ENCODE measurements at places on chromosomes 2 and 18. TPM values are rescaled to one million over a fixed set of nuclear protein-coding genes. Genes with fewer than 3 reads are reported as not detected.

DNA sequence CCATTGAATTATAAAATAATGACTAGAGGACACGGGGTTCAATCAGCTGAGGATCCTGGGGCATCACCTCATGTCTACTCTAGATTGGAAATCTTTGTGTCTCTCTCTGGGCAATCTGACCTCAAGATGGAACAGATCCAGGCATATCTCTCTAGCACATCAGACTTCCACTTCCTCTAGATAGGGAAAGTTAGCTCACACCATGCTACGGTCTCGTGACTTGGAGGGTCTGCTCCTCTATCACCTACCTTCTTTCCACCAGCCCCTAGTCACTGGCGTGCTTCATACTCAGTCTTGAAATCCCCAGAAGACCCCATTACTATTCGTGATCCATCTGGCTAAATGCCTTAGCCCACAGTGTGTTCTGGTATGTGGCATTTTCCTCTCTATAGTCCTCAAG, 148.8 kb downstream of the ANKRD44 start:
- H3K36me3 ChIP-seq = no peaks in the 10 kb centered on the region
- no peak overlapping the region for H3K4me3 ChIP-seq
- H3K27me3 ChIP-seq = no peaks in the 10 kb centered on the region
- H3K27ac ChIP-seq = peak overlapping the region; percentile 90

DNA sequence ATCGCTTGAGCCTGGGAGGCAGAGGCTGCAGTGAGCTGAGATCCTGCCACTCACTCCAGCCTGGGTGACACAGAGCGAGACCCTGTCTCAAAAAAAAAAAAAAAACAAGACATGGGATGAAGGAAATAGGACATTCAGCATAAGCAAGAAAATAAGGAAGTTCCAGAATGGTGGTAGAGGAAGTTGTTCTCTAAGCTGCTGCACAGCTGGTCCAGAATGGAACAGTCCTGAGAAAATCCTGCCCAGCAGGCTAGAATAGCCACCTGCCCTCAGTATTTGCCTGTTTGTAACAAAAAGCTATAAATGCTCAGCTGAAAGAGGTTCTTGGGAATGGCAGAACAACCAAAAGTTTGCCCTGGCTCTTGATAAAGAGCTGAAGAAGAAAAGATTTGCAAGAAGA, 11.1 kb upstream of the MAPRE3 start:
- H3K27ac ChIP-seq = no peak overlapping the region
- H3K4me1 ChIP-seq = no peaks in the 10 kb centered on the region
- DNase-seq = no peak

DNA sequence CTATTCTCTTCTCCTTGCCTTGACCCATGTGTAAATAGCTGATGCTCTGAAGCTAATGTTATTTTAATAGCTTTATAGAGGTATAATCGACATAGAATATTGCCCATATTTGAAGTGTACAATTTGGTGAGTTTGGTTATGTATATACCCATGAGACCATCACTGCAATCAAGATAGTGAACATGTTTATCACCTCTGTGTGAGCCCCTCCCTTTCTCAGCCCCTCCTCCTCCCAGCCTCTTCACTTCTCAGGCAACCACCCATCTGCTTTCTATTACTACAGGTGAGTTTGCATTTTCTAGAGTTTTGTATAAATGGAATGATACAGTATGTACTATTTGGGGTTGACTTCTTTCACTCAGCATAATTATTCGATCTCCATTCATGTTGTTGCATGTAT, 181.1 kb downstream of the INO80D start:
- no peak overlapping the region for H3K4me3 ChIP-seq
- DNase-seq = no peak
- H3K4me1 ChIP-seq = no peaks in the 10 kb centered on the region
- H3K36me3 ChIP-seq = no peaks in the 10 kb centered on the region

DNA sequence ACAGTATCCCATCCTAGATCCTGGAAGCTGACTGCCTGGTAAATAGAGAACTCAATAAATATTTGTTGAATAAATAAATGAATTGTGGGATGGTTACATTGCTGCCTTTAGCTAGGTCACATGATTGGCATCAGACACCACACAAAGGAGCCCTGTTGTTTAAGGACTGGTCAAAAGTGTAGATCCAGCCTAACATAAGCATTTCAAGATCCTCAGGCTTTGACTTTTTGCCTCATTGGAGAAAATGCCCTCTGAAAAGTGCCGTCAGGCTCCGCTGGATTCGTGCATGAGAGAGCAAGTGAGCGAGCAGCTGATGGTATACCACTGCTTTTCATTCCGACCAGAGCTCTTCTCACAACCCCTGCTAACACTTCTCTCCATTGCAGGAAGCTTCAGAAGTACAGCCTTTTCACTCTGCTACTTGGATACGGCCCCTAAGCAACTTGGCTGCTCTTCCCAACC, 1.3 kb upstream of the ZNF24 start:
- DNase-seq = no peak
- peaks cover 32% of the 10 kb centered on the region for H3K4me1 ChIP-seq
- H3K4me3 ChIP-seq = peak overlapping the region; percentile 94

- no peak overlapping the region for H3K27ac ChIP-seq
- DNase-seq = no peak
- no peaks in the 10 kb centered on the region for H3K27me3 ChIP-seq
- H3K36me3 ChIP-seq = no peaks in the 10 kb centered on the region
Measured at GRCh38 chr2:18132697-18133096, 254.2 kb downstream of the KCNS3 start.

DNA sequence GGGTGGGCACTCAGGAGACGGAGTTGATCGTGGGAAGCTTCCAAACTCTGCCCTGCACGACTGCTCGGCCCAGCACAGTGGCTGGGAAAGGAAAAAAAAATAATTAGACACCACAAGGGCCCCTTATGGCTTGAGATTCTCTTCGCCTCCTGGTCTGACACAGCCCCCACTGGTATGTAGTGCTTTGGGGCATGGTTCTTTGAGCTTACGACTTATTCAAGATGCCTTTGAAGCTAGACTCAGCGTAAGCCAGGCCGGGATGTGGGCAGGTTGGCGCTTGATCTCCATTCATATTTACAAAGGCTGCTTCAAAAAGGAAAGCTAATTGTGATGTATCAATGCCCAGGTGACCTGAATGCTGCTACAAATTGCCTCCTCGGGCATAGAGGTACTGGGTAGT, 50.5 kb downstream of the CXCR4 start:
- H3K4me1 ChIP-seq = peaks cover 50% of the 10 kb centered on the region
- no peak overlapping the region for H3K4me3 ChIP-seq
- DNase-seq = no peak
- no peaks in the 10 kb centered on the region for H3K27me3 ChIP-seq
- H3K36me3 ChIP-seq = peaks cover 6% of the 10 kb centered on the region

The AQP12B gene
- not detected for total RNA-seq

The LTBP1 gene
- total RNA-seq = 0.50 TPM

GRCh38 chr2:200962811-200963123, 693 bp downstream of the ORC2 start:
- H3K27me3 ChIP-seq = no peaks in the 10 kb centered on the region
- peak overlapping the region; percentile 97 for H3K4me3 ChIP-seq
- H3K4me1 ChIP-seq = peaks cover 69% of the 10 kb centered on the region
- H3K36me3 ChIP-seq = peaks cover 3% of the 10 kb centered on the region

The GKN2 gene
- not detected for total RNA-seq

DNA sequence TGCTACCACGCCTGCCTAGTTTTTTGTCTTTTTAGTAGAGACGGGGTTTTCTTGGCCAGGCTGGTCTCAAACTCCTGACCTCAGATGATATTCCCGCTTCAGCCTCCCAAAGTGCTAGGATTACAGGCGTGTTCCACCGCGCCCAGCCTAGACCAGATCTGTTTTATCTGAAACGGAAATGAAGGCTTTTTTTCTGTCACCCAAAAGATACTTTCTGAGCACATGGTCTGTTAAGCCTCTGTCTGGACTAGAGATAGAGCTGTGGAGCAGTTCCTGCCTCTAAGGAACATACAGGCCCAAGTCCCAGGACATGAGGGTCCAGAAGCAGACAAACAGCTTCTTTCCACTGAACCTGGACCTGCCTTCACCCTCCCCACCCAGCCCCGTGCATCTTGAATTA, 43.6 kb upstream of the PTMA start:
- peaks cover 2% of the 10 kb centered on the region for H3K36me3 ChIP-seq
- H3K4me1 ChIP-seq = peaks cover 30% of the 10 kb centered on the region
- no peak overlapping the region for H3K4me3 ChIP-seq
- H3K27ac ChIP-seq = no peak overlapping the region
- no peaks in the 10 kb centered on the region for H3K27me3 ChIP-seq

The SH3BP4 gene
- 1.6 TPM for total RNA-seq

GRCh38 chr18:70420146-70420898, 131.5 kb downstream of the SOCS6 start:
- H3K4me3 ChIP-seq = no peak overlapping the region
- H3K27me3 ChIP-seq = peaks cover 34% of the 10 kb centered on the region
- no peaks in the 10 kb centered on the region for H3K36me3 ChIP-seq

The GALNT13 gene
- total RNA-seq = not detected

GRCh38 chr18:10330428-10330827, 124.0 kb upstream of the APCDD1 start:
- no peaks in the 10 kb centered on the region for H3K4me1 ChIP-seq
- no peak for DNase-seq
- H3K4me3 ChIP-seq = no peak overlapping the region
- no peaks in the 10 kb centered on the region for H3K27me3 ChIP-seq

- DNase-seq = no peak
- H3K36me3 ChIP-seq = no peaks in the 10 kb centered on the region
- H3K27ac ChIP-seq = no peak overlapping the region
- peaks cover 9% of the 10 kb centered on the region for H3K4me1 ChIP-seq
- H3K27me3 ChIP-seq = no peaks in the 10 kb centered on the region
Measured at GRCh38 chr2:129880309-129880708, 99.2 kb upstream of the RAB6C start.

All from activated T-cell treated with anti-CD3 and anti-CD28 coated beads, Interleukin-2, amount 50 U/mL, for 72 hours (primary cell).